ENCODE measurements at places on chromosomes 4 and X.

- no peak for DNase-seq
Observed at GRCh38 chr4:94571298-94571697, 119.6 kb downstream of the PDLIM5 start.

DNA sequence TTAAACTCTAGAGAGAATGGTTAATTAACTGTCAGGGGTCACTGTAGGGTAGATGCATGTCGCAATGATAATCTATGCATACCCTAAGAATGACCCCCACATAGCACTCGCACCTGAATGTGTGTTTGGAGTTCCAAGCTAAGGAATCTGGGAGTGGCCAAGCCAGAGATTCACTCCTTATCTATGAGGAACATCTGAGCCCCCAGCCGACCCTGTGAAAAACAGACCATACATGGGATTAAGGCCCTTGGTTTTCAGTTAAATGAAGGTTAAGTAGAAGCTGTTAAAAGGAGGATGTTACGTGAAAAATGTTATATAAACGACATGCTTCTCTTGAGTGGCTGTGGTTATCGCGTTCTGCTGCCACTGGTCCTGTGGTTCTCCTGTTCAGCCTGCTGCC lies 147.2 kb downstream of the RELL1 start:
- DNase-seq, result no peak

- no peak for DNase-seq
Observed at GRCh38 chr4:140363558-140363957, 9.9 kb upstream of the SCOC start.

DNA sequence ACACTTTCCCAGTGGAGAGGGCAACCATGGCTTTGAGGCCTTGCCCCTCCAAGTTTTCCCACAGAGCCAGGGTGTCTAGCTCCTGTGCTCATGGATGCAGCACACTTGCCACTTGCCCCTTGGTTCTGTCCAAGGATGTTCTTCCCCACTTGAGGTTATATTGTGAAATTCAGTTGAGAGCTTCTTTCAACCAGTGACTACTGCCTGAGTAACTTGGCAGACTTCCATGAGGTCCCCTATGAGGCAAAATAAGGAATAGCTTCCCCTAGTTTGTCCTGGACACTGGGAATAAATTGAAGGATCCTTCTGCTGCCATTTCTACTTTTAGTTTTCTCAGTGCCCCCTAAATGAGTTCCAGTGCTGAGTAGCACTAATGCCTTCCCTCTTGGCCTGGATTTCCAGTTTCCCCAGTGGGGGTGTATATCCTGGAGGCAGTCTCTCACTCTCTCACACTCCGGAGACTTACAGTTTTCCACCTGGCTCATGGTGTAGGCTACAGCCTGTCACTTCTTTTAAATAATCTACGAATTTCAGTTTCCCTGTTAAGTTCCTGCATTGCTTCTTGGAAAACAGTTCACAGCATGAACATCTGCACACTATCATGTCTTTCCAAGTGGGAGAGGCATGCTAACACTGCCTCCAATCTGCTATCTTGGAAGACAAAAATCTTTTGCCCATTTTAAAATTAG lies 36.4 kb upstream of the ADH4 start:
- no peak for DNase-seq

DNA sequence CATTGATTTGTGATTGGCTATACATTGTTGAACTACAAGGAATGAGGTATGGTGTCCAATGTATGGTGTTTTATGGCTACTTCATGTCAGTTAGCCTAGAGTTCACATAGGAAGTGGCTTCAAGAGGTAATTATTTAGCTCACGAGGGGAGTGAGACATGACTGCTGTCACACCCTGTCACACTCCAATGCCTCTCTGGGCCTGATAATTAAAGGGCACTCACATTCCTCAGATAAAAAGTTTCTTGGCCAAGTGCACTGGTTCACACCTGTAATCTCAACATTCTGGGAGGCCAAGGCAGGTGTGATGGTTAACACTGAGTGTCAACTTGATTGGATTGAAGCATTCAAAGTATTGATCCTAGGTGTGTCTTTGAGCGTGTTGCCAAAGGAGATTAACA lies 65.0 kb upstream of the DDX60 start:
- DNase-seq, result no peak

DNA sequence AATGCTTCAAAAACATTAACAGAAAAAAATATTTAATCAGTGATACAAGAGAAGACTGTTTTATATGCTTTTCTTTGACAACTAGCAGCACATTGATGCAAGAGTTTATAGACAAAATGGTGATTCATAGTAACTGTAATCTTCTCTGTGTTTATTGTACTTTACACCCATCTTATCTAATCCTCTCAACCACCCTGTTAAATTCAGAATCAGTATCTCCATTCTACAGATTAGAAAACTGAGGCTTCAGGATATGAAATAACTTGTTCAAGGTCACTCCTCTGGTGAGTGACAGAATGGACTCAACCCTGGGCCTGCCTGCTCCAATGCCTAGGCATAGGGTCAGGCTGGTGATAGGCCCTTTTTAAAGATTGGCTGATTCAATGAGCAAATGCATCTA lies 26.1 kb upstream of the TMEM184C start:
- DNase-seq, result no peak

- no peak for DNase-seq
Observed at GRCh38 chrX:18297251-18297650, 57.2 kb downstream of the SCML2 start.
